Left lobe of liver (tissue), 2 donors: ENCODE measurements at places on chromosomes 12 and 14. TPM values are rescaled to one million over a fixed set of nuclear protein-coding genes. Genes with fewer than 3 reads are reported as not detected.

- no peak for DNase-seq
Observed at GRCh38 chr12:89250213-89250612, 102.1 kb downstream of the DUSP6 start.

The DCAF4 gene
- 6.4 TPM for total RNA-seq

DNA sequence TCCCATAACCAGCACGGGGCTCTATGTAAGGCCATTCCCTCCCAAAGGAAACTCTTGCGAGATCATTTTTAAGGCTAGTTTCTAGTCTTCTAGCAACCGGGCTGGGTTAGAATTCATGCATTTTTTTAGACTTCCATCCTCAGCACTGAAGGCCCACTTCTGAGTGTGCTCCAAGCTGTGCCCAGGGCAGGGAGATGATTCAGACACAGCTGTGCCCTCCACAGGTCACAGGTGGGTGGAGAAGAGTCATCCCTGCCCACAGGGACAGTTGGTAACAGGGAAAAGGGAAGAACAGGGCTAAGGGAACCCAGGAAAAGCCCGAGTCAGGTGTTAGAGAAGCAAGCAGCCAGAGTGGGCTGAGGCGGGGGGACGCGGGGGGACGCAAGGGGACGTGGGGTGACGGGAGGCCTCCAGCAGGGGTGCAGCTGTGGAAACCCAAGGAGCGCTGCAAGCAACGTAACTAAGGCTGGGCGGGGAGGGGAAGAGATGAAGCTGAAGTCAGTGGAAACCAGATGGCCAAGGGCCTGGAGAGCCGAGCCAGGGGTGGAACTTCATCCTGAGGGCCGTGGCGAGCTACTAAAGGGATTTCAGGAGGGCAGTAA, 27.2 kb upstream of the PPP2R5C start:
- DNase-seq, result no peak

- DNase-seq, result peak; percentile 47
Observed at GRCh38 chr14:94570440-94570839, 9.2 kb downstream of the SERPINA4 start.

- DNase-seq, result no peak
Observed at GRCh38 chr14:101500061-101500460, 61.2 kb upstream of the DIO3 start.

The REM2 gene
- total RNA-seq, result 0.13 TPM

GRCh38 chr12:337039-337438, 52.1 kb downstream of the KDM5A start:
- no peak for DNase-seq

DNA sequence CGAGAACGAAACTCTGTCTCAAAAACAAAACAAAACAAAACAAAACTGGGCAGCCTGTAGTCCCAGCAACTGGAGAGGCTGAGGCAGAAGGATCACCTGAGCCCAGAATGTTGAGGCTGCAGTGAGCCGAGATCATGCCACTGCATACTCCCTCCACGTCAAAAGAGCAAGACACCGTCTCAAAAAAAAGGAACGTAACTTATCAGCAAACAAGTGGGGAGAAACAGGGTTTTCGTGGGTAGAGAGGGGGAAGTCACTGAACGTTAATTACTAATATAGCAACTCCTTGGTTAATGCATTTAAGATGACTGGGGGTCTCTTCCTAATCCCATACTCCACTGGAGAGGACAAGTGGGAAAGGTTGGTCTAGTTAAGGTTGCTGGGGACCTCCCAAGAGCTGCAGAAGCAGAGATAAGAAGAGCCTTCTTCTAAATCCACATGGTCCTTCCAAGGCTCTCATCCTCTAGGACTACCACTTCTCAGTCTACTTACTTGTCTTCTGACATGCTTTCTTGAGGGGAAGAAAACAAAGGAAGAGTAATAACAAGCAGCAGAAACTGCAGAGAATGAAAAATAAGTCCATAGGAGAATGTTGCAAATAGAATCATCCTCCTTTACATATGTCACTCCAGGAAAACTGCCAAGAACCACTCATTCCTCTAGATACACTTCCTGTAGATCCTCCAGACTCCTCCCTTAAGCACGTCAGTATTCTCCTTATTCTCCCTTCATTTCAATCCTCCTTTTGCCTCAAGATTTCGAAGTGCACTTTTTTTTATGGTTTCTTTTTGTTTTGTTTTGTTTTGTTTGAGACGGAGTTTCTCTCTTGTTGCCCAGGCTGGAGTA, 5.8 kb downstream of the NUMB start:
- no peak for DNase-seq

- no peak for DNase-seq
Observed at GRCh38 chr14:100076133-100076532, 10.9 kb downstream of the EVL start.

The ZFP36L1 gene
- total RNA-seq, result 236 TPM

The MSRB3 gene
- total RNA-seq, result 1.6 TPM

The AMN gene
- total RNA-seq, result 56.0 TPM

DNA sequence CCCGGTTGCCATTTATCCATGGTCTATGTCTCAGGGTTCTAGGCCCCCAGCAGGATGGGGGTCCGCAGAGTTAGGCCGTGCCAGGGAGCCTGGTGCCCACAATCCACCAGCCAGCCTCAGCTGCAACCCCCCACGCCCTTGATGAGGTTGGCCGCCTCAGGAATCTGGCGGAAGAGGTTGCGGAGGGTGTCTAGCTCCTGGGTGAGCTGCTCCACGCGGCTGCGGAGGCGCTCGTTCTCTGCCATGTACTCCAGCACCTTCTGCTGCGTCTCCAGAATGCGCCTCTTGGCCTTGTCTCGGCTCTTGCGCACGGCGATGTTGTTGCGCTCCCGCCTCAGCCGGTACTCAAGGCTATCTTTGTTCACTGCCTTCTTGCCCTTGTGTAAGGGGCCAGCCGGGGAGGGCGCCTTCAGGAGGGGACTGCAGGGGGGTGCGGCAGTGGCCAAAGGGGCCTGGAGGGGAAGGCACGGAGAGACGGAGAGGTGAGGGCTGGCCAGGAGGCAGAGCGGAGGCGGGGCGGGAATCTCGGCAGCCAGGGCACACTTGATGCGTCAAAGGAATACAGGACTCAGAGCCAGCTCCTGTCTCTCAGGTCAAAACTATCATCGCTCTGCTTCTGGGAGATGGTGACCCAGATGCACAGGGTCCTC, 1.6 kb downstream of the CEBPE start:
- no peak for DNase-seq

DNA sequence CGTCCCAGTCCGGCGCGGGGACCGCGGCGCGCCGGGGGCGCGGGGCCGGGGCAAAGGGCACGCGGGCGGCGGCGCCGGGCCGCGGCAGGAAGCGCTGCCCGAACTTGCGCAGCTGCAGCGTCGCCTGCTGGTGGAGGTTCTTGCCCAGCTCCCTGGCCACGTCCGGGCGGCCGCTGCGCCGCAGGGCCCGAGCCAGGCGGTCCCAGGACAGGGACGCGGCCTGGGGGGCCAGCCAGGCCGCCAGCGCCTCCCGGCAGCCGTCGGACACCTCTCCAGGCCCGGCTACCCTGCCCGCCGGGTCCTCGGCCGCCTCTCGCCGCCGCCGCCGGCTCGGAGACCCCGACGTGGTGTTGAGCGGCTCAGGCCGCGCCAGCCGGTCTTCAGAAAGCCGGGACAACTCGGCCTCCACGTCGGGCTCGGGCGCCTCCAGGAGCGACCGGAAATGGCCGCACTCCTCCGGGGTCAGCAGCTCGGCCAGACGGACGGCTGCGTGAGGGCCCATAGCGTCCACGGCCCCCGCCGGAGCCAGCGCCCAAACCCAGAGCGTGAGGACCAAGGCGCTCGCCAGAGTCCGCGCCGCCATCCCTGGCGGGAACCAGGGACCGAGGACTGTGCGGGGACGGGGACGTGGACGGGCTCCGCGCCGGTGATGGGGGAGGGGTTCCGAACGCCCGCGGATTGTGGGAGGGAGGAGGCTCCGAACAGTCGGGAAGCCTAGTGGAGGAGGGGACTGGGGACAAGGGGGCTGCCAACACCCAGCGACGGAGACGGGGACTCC, 34.0 kb downstream of the FIGNL2 start:
- DNase-seq, result peak; percentile 90

- DNase-seq, result no peak
Observed at GRCh38 chr12:91639327-91639726, 456.7 kb upstream of the DCN start.

The TAS2R46 gene
- total RNA-seq, result 0.38 TPM

GRCh38 chr12:54448344-54448743, 25.1 kb downstream of the GTSF1 start:
- no peak for DNase-seq

DNA sequence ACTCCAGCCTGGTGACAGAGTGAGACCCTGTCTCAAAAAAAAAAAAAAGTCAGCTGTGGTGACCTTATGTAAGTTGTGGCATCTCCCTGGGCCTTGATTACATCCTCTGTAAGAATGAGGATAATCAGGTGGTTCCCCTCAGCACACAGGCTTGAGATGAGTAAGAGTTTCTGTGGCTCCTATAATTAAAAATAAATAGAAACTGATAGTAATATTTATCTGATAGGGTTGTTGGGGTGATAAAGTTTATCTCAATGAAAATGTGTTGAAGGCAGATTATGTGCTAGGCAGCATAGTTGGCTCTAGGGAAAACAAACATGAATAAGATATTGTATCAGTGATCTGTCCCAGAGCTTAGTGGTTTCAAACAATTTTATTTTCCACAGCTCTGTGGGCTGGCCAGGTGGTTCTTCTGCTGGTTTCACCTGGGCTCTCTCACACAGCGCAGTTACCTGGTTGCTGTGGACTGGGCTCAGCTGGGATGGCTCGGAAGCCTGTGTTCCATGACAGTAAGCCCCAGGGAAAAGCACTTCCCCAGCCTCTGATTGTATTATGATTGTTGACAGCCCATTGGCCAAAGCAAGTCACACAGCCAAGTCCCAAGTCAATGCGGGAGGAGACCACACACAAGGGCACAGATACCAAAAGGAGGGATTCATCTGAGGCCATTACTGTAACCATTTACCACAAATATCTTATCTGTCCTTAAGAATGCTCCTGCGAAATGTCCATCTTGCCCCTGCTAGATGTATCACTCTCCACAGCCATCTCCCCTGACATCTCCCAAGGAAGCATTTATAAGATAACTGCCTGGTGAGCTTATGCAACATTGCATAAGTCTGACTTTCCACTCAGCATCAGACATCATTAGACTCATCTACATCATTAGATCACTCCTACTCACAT, 151.7 kb downstream of the NUAK1 start:
- DNase-seq, result no peak

DNA sequence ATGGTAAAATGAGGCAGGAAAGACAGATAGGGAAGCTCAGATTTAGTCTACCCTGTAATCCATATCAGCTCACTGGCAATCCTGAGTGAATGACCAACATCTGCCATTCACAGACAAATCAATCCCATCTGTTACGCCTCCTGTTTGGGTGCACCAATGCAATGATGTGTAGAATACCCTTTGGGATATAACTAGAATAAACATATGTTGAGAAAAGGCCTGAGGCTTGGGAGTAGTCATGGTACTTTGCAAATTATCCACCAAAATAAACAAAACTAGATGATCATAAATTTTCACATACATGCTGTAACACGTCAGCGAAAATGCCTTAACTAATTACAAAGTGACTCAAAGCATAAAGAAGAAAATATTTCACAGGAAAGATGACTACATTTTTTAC, 78.8 kb downstream of the KCNC2 start:
- DNase-seq, result no peak

The MIPOL1 gene
- total RNA-seq, result 2.8 TPM

- DNase-seq, result no peak
Observed at GRCh38 chr14:31159682-31160296, 47.8 kb downstream of the HECTD1 start.

DNA sequence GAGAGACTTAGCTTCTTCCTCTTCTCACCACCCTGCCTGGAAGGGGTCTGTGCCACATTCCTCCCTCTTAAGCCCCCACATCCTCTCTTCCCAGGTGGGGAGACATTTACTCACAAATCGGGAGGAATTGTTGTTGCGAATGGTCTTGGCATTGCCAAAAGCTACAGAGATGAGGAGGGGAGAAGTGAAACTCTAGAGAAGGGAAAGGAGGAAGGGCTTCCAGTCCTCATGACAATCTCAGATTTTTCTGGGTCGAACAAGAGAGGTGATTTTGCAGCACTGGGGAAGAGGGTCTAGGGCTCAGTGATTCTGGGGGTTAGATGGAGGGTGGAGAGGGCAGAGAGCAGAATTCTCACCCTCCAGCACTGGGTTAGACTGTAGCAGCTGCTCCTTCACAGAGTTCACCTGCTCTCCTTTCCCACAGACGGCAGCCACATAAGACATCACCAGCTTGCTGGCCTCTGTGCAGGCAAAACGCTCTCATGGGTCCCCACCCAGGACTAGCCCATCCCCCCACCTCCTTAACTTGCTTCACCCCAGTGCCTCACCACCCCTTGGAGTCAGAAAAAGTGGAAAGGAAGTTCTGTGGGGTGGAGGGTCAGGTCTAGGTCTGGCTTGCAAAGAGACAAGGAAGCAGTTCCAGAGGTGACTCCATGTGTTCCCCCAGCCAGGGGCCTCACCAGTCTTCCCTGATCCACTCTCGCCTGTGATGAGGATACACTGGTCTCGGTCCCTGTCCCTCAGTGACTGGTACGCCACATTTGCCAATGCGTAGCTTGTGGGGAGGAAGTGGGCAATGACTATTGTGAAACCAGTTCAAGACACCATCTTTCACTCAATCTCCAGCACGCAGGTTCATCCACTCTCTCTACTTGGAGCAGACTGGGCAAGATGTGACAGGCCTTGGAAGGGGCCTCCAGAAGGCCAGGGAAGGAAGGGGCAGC, 2.7 kb downstream of the MYO1A start:
- no peak for DNase-seq

DNA sequence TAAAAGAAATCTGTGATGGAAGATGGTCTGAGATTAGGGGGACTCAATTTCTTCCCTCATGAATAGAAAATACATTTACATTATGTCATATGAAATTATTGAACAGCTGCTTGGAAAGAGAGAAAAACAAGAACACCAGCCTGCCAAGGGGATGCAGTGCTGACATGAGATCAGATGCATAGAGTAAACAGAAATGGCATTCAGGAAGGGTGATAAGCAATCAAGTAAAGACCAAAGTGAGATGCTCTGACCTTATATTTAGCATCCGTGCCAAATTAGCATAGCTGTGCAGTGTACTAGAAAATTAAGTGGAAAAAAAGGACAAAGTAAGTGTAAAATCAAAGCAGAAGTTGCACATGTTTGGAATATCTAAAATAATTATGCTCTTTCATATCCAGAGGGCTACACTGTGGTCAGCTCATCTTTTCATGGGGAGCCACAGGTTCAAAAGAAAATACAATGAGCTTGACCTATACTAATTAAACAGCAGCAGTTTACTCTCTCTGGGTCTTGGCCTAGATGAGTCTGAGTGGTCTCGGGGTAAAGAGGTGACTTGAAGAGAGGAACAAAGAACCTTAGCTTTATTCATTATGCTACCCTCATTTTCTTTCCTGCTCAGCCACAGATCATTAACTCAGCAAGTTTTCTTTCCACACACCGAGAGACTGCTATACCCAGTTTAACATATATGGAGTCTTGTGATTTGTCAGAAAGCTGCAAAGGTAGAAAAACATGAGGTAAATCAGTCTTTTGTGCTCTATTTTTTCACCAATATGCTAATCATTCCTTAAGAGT, 359.4 kb upstream of the FOXG1 start:
- DNase-seq, result no peak
